EH (cell line): ENCODE measurements at places on chromosomes 11 and 22.

- peak; percentile 54 for DNase-seq
Observed at GRCh38 chr11:57648801-57649735, 644 bp downstream of the YPEL4 start.

- no peak for DNase-seq
Observed at GRCh38 chr11:104699981-104700380, 198.3 kb downstream of the CASP12 start.

- DNase-seq, result no peak
Observed at GRCh38 chr11:20417771-20418170, 30.3 kb downstream of the PRMT3 start.

GRCh38 chr22:50676180-50676636 lies 3.6 kb downstream of the SHANK3 start:
- DNase-seq, result no peak

DNA sequence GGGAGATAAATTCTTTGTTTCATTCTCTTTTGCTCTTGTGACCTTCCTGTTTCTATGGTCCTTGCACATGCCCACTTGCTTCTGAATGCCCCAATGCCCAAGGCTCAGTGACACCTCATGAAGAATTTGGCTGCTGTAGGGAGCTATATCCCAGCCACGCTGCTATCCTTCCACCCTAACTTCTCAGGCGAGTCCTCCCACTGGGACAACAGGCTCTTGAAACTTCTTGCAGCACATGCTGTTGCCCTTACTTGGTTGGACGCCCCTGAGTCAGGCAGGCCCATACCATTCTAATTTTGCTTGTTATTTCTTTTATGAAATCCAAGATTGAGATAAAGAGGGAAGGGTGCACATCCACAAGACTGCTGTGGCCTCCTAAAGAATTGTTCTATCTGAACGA lies 57.6 kb upstream of the BLID start:
- DNase-seq, result peak; percentile 41

DNA sequence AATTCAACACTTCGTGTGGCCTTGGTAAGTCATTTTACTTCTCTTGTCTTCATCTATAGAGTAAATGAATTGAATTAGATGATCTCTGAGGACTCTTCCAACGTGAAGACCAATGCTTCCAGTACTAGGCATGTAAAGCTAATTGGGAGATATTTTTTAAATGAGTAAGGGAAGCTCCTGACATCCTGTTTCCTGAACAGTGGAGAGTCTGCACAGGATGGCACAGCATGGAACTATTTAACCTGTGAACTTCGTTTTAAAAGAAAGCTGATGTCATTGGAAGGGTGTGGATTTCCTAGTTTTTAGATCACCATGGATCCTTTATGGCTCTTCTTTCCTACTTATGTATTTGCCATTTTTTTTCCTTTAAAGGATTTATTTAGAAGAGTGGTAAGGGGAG lies 48.4 kb upstream of the HSD17B12 start:
- DNase-seq, result peak; percentile 60

- DNase-seq, result peak; percentile 31
Observed at GRCh38 chr11:19519912-19520641, 192.6 kb upstream of the NAV2 start.

DNA sequence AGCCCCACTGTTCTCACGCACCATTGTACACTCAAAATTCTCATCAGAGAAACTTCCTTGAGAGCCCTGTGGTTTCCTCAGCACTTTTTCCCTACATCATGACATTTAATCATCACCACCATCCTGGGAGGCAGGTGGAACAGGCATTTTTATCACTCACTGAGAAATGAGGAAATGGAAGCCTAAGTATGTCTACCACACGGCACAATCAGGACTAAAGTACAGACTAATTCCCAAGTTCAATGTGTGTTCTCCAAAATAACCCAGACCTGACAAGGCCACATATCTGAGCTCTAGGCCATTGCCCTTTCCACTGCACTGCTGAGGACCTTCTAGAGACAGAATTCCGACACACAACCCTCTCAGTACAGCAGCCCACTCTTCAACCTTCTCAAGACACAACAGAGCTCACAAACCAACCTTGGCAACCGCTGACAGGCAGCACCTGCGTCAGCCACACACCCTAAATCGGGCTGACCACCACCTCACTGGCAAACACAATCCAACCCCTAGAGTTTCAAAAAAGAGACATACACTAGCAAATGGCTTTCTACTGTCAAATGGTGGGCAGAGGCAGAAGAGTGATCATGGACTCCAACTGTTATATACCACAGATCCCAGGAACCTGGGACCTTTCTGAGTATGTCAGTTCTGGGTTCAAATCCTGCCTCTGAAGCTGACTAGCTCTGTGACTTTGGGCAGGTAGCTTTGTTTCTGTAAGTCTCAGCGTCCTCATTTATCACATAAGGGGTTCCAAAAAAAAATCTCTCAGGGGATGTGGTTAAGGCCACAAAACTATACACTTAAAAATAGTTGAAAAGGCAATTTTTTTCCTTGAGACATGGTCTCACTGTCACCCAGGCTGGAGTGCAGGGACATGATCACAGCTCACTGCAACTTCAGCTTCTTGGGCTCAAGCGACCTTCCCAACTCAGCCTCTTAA lies 16.3 kb downstream of the SMCO4 start:
- no peak for DNase-seq

DNA sequence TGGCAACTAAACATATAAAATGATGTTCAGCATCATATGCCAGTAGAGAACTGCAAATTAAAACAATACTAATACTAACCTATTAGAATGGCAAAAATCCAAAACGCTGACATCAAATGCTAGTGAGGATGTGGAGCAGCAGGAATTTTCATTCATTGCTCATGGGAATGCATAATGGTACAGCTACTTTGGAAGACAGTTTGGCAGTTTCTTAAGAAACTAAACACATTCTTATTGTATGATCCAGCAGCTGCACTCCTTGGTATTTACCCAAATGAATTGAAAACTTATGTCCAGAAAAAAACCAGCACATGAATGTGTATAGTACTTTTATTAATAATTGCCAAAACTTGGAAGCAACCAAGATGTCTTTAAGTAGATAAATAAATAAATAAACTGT lies 258.0 kb downstream of the TENM4 start:
- DNase-seq, result peak; percentile 85

- DNase-seq, result no peak
Observed at GRCh38 chr11:76233196-76233921, 27.1 kb upstream of the WNT11 start.

DNA sequence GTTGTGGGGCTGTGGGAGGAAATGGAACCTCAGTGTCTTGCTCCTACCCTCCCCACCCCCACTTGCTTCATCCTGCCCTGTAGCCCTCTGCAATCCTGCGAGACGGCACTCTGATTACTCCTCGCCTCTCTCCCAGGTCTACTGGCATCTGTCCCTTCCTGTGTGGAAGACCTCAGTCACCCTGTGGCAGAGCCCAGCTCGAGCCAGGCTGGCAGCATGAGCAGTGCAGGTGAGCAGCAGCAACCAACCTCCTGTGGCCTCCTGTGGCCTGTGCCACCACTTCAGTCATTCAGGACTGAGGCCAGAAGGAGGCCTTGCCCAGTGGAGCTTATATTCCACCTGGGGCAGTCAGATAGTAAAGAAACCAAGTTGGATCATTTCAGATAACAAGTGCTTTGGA lies 14.7 kb upstream of the MAPK8IP1 start:
- DNase-seq, result no peak

GRCh38 chr11:45180848-45181192 lies 34.4 kb downstream of the PRDM11 start:
- DNase-seq, result peak; percentile 72

DNA sequence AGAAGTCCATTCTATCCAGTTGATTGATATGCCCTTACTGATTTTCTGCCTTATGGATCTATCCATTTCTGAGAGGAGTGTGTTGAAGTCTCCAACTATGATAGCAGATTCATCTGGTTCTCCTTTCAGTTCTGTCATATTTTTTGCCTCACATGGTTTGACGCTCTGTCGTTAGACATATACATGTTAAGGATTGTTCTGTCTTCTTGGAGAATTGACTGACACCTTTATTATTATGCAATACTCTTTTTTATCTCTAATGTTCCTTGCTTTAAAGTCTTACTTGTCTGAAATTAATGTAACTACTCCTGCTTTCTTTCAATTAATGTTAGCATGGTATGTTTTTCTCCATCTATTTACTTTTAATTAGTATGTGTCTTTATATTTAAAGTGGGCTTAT lies 12.1 kb upstream of the ARHGAP20 start:
- no peak for DNase-seq

DNA sequence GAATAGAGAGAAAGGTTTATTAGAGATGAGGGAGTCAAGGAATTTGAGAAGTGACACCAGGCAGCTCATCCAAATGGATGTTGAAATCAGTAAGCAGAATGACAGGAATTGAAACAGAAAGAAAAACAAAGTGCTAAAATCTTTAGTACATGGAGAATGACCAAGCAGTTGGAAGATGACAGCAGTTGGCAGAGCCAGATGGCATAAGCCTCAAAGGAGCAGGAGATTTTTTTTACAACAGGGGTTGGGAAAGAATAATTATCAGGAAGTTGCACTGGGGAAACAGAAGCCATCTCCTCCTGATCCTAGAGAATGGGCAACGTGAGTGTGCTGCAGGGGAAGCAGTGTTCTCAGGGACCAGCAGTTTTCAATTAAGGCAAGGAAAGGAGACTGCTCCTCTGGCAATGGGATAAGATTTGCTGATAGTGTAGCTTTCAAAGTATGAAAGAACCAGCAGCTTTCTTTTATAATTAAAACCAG lies 28.9 kb downstream of the RAB39A start:
- DNase-seq, result peak; percentile 34

- no peak for DNase-seq
Observed at GRCh38 chr11:39570526-39570925, 1888.9 kb downstream of the LRRC4C start.

- DNase-seq, result peak; percentile 58
Observed at GRCh38 chr11:1693327-1694063, 3.5 kb upstream of the KRTAP5-6 start.

DNA sequence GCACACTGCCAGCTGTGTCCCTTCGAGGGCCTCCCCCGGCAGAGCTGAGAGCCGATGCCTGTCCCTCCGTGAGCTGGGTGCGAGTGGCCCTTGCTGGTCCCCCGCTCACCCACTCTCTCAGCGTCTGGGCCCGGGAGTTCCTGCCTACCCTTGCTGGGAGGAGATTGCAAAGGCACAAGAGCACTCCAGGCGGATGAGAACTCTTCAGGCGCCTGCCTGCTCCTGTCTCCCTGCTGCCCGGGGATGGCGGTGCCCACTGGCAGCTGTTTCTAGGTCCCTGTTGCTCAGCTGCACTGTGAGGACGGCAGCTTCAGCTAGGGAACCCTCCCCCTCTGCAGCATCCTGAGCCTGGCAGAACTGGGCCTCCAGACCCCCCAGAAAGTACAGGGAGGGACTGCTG lies 61.1 kb downstream of the FLRT1 start:
- no peak for DNase-seq

DNA sequence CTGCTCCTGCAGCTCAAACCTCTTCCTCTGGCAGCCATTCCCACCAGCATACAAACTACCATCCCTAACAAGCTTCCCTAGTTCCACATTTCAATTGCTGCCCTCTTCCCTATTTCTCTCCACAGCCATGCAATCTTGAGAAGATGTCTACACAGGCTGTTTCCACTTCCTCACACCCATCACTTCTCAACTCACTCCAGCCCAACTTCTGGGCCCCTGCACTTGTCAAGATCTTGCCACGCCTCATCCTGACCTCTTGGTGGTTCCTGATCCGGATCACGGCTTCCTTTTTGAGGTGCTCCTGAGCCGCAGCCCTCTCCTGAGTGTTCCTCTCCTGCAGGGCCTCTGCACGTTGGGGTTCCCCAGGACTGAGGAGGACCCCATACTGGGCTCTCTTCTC lies 22.6 kb downstream of the RPL27A start:
- DNase-seq, result no peak

GRCh38 chr22:19730655-19731360 lies 7.5 kb downstream of the GP1BB start:
- DNase-seq, result peak; percentile 80

DNA sequence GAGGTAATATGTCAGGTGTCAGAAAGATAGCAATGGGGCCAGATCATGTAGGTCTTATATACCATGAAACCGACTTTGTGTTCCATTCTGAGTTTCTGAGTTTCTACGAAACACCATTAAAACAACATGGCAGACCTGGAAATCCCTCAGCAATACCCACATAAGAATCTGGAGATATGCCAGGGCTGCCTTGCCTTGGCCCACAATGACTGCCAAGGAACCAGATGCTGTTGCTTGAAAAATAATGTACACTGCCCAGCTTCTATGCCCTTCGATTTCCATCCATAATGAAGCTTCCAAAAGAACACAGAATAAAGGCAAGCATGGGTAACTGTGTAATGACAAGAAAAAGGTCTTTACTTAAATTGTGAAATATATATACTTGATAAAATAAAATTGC lies 277.4 kb downstream of the SOX6 start:
- no peak for DNase-seq

- no peak for DNase-seq
Observed at GRCh38 chr22:25062386-25063085, 110.0 kb downstream of the KIAA1671 start.

- peak; percentile 13 for DNase-seq
Observed at GRCh38 chr11:3164138-3164551, 965 bp downstream of the OSBPL5 start.

DNA sequence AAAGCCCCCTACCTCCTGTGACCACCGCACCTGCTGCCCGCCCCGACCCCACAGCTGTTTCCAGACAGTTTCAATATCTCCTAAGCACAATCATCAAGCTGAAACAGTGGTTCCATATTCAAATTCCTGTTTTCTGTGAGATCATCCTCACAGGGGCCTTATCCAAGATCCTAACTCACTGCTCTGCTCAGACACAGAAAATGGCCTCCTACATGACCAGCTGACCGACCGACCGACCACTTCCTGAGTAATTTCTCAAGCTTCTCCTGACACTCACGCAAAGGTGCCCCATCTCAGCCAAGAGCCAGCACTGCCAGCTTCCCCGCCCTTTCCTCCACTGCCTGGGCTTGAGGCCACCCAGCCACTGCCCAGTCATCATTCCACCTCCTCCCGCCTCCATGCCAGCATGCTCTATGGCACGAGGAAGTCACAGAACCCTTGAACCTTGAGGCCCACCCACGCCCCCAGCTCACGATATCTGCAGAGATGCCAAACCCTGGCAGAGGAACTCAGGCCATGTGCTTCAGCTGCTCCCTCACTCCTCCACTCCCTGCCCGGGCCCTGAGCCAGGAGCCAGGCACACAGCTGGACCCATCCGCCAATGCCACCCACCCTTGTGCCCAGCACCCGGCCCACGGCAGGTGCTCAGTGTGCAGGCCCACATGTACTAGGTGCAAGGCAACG lies 14.0 kb downstream of the KIAA0930 start:
- DNase-seq, result peak; percentile 30

- DNase-seq, result peak; percentile 64
Observed at GRCh38 chr22:24156141-24156912, 25.0 kb upstream of the SUSD2 start.

GRCh38 chr11:13697710-13698109 lies 29.2 kb downstream of the FAR1 start:
- no peak for DNase-seq

GRCh38 chr11:10625281-10625981 lies 57.0 kb upstream of the LYVE1 start:
- DNase-seq, result no peak

DNA sequence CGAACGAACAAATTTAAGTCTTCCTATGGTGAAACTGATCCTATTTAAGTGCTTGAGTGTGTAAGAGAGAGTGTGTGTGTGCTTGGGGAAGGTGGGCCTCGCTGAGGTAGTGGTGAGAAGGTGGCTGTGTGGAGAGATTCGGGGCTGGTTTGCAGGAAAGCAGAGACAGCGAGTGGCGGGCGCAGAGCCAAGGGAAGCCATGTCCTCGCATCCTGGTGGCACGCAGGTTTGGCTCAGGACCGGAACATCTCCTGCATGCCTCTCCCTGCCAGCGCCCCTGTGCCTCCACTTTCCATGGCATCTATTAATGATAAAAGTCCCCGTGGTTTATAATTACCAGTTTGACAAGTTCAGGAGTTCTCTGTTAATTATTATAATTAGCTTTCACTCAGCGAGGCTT lies 383.1 kb upstream of the CADM1 start:
- no peak for DNase-seq
